H54 (cell line): ENCODE measurements at places on chromosomes 12 and 14.

- no peak for DNase-seq
Measured at GRCh38 chr12:75120311-75120711, 89.3 kb downstream of the KCNC2 start.

GRCh38 chr12:62481843-62482540, 15.4 kb downstream of the MON2 start:
- no peak for DNase-seq

DNA sequence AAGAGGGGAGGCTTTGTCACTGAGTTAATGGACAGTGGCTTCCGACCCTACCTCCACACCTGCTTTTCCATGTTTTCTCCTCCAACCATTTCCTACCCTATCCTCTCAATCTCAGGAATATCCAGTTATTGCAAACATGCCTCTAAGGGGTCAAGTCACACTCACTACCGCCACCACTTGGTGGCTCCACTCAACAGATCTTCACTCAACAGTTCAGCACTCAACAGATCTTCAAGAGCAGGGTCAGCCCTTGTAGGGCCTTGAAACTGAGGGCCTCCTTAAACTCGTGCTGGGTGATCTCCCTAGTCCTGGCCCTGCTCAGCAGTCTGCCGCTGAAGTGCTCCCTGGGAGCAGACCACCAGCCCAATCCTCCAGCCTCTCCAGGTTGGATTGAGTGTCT, 14.2 kb downstream of the ZNF641 start:
- no peak for DNase-seq

DNA sequence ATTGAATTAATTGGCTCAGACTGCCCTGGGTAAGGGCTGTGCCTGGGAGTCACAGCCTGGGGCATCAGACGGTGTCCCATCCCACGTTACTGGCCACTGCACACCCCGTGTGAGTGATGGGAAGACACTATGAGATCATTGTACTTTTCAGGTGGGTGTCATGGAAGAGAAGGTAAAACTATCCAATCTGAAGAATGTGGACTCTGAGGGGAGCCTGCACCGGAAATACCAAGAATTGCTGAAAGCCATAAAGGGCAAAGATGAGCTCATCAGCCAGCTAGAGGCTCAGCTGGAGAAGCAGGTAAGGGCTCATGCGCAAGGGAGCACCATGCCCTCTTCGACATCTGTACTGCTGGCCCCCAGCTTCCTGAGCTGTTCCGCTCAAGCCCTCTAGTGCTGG, 24.0 kb downstream of the PLEKHH1 start:
- peak; percentile 51 for DNase-seq

DNA sequence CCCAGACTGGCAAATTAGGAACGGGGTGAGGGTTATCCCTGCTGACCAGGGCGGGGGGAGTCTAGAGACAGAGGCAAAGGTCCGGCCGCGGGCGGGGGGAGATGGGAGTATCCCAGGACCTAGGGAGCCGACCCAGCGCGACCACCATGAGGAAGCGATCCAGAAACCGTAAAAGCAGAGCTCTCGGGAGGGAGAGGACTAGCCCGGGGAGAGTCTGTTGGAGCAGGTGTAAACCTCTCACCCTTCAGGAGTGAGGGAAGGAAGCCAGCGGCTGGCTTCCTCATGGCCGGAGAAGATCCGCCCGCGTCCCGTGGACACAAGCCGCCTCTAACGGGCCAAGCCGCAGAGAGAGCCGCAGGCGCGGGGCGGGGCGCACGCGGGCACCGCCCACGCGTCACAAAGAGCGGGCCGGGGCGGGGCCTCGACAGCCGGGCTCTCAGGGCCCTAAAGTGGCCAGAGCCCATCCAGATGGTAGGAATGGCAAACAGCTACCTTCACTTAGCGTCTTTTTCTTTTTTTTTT, at the start of gene ACRBP:
Gene ACRBP (minus strand): TSS at position 350 of the 522 bp plus-strand sequence. CDS start 66 bp downstream, at position 284.
- DNase-seq = no peak

DNA sequence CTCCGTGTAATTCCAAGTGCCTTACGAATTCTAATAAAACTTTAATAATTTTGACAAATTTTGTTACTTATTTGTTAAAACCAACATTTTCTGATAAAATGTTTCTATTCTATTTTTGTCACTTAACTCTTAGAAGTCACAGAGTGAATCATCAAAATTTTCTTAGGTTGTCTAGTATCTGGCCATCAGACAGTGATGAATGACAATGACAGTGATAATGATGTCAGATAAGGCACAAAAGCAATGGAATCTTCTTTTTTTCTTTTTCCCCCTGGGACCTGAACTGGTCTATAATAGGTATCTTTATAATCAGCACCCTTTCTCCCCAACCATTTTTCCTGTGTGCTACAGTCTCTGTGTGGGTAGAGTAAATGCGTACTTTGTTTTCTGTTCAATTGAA, 407.3 kb downstream of the SOX5 start:
- DNase-seq = no peak

DNA sequence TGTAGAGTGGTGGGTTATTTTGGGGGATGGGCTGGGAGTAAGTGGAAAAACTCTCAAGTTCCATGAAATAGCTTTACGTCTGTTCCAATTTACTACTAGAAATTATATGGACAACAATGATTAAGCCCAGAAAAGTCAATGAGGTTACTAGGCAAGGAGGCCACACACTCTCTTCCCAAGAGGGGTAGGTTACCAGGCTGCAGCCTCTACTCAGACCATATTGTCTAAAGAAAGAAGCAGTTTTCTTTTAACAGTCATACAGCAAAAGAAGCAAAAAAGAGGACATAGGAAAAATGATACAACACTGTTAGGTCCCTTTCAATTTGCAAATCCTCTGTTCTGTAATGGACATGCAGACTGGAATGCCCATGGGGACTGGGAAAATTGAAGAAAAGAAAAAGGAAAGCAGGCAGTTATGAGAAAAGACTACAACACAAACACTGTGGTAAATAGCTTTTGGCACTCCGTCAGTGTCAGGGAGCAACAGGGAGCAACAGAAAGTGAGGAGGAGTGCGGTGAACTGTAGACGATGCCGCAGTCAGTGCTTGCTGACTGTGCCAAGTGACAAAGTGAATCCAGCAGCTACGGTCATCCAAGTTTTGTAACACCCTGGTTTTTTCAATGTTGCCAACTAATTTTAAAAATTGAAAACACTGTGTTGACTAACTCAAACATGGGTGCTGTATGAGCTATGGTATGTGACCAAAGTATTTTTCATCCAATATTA, 39.8 kb upstream of the HMGA2 start:
- no peak for DNase-seq

DNA sequence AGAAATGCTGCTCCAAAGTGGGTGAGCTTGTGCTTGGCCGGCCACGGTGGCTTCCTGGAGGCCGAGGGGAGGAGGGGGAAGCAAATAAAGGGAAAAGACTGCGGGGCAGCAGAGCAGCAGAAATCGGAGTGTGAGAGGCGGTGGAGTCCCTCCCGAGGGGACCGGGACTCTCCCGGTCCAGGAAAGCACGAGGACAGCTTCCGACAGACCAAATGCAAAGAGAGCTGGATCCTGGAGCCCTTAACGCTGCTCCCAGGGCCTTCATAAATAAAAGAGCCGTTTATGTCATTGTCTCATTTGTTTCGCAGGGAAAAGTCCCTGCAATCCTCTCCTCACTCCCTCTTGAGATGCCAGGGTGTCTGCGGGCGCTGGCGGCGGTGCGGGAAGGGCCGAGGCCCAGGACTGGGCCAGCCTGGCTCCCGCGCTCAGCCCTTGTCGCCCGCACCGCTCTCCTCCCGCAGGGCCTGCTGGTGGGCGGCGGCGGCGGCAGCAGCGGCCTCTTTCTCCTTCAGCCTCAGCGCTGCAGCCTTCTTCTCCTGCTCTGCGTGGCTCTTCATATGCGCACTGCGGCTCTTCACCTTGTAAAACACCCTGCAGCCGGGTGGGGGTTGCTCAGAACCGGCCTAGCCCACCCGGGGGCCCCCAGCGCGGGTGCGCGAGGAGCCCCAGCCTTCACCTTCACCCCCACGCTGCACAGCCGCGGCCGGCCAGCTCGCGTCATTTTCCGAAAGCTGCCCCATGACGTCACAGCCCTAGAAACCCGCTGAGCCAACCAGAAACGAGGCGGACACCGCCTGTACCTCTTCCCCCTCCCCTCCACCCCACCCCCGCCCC, 4.5 kb upstream of the PNMA1 start:
- DNase-seq = no peak

DNA sequence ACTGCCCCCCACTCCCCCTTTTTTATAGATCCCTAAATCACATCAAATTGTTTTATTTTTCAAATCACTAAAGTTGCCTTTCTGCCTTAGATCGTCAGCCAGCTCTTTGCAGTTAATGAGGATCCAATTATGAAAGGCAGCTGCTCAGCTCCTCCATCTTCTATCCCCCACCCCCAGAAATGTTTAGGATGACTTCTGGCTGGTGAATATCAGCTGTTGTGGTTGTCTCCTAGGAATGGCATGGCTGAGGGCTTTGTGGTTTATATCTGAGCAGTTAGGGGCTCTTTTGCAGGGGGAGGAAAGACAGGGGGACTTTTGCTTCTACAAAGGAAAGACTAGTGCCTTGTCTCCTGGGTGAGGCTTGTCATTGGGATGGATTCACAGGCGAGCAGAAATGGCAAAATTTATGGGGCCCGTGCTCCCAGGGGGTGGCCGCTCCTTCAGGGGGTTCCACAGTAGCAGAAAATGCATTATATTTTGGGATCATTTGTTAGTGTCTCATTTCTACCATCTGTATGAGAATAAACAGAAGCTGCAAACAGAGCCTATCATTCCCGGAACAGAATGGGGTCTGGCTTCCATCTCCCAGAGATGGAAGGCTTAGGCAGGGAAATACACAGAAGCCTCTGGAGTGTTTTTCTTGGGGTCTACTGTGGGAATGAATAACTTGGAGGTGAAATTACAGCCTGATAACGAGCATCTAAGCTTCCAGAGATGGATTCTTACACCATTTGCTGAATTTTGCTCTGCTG, 6.5 kb downstream of the JDP2 start:
- no peak for DNase-seq

DNA sequence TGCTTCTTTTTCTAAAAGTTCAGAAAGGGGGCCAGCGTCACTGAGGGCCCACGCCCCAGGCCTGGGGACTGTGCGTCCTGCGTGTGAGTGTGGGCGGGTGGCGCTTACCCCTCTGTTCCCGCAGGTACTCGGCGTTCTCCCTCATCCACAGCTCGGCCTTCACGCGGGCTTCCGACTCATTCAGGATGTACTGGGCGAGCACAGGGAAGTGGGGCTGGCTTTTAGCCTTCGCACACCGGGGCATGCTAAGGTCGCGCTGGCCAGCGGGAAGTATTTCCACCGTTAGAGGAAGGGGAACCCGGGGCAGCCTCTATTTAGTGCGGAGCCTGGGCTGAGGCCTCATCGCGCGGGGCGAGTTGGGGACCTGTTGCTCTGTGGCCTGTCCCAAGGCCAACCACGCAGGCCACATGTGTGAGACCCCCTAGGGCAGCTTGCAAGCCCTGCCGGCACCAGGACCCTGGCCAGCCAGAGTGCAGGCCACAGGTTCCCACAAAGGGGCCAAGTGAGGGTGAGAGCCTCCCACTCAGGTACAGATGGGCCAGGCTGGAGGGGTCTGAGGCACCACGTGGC, 29.2 kb upstream of the BTBD6 start:
- no peak for DNase-seq

GRCh38 chr12:4987076-4988046, 56.3 kb upstream of the KCNA5 start:
- no peak for DNase-seq

GRCh38 chr12:98533723-98534251, 18.4 kb downstream of the TMPO start:
- no peak for DNase-seq

DNA sequence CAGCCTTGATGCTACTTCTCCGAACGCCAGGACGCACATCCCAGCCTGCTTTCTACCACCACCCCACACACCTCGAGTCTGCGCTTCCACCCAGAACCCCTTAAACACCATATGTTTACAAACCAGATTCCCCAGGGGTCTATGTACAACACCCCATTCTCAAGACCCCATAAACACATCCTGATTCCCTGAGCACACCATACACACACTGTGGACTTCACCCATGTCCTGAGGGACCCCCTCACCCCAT, 733 bp downstream of the TTC7B start:
- DNase-seq = no peak

DNA sequence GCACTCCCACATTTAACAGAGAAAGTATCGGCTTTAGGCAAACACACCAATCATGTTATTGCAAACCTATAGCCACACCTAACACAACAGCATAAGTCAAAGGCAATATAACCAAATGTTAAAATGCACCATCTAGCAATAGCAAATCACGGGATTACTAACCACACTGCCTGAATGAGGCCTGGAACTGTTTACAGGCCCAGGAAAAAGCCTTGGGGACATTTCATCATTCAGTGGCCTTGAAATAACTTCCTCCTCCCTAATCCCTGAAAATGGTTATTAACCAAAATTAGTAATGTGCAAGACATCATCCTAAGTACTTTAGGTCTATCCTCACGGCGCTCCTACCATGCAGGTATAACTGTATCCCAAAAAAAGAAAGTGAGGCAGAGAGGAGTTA, 2.3 kb downstream of the GALC start:
- no peak for DNase-seq

GRCh38 chr12:8860165-8860961, 37.9 kb downstream of the A2ML1 start:
- peak; percentile 37 for DNase-seq

DNA sequence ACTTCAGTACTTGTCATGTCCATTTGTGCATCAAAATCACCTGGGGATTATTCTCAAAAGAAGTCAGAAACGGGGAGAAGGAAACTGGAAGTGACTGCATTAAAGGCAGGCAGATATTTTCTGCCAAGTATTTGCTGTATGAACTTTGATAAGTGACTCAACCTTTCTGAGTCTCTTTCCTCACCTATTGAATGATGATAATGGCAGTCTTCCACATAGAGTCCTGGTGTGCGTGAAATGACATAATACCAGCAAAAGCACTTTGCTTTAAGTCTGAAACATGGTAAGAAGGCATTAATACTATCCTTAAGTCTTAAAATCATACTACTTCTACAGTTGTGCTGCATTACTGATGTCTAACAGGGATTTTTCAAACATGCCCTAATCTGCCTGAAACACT, 278.5 kb downstream of the ADAMTS20 start:
- DNase-seq = no peak

DNA sequence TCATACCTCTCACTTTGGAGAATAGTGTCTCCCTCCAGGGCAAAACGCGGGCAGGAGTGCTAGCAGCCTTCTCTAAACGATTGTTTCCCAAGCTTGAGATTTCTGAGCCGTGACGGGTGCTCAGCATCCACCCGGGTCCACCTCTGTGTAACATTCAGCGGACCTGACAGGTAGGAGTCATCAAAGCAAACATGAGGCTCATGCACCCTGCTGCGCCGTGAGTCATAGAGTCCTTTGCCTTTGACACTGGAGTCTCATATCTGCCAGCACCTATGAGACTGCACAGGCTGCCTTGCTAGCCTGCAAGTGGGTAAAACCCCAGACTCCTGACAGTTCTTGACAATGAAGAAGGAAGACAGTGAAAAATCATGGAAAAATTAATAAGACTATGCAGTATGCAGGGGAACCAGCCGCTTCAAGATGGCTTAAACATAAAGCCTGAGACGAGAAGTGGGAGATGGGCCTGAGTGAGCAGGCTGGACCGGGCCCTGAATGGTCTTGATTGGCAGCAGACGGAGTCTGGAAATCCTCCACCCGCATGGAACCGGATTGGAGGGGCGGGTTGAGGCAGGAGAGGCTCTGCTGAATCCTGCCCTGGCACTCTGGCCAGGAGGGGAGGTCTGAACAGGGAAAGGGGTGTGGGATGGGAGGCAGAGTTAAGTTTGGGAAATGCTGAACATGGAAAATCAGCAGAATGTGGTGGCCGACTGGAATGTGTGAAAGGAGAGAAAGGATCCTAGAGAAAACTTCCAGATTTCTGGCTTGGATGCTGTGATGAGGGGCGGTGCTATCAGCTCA, 54.2 kb downstream of the LGMN start:
- DNase-seq = no peak
